Activated CD4-positive, CD25-positive, alpha-beta regulatory T cell treated with anti-CD3 and anti-CD28 coated beads, Interleukin-2, amount 50 U/mL, for 72 hours (primary cell): ENCODE measurements at places on chromosomes 7 and 10.

DNA sequence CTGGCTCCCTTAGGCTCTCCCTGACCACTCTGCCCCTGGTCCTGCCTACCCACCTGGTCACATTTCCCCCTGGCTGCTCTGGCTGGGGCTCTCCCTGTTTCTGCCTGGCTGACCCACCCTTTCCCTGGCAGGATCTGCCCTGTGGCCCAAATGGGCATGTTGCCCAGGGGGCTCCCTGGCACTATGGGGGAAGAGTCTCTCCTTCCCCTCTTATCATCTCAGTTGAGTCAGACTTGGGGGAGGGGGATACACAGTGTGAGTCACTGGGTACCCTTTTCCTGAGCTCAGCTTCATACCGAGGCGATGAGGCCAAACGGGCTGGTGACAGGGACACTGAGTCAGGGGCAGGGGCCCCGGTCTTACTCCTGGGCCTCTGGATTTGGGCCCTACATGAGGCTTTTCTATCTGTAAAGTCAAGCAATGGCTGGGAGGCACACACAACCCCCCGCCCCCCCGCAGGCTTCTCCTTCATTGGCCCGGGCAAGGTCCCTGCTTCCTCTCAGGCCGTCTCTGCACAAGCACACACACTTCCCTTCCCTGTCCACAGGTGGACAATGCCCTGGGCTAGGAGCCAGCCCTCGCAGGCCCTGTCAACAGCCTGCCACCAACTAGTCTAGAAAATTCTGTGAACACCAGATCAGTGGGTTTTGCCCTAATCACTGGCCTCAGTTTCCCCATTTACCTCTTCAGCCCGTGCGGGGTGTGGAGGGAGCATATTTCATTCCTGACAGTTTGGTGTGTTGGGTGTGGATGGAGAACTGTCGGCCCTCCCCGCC lies 627 bp upstream of the FLNC start:
- no peak for DNase-seq

DNA sequence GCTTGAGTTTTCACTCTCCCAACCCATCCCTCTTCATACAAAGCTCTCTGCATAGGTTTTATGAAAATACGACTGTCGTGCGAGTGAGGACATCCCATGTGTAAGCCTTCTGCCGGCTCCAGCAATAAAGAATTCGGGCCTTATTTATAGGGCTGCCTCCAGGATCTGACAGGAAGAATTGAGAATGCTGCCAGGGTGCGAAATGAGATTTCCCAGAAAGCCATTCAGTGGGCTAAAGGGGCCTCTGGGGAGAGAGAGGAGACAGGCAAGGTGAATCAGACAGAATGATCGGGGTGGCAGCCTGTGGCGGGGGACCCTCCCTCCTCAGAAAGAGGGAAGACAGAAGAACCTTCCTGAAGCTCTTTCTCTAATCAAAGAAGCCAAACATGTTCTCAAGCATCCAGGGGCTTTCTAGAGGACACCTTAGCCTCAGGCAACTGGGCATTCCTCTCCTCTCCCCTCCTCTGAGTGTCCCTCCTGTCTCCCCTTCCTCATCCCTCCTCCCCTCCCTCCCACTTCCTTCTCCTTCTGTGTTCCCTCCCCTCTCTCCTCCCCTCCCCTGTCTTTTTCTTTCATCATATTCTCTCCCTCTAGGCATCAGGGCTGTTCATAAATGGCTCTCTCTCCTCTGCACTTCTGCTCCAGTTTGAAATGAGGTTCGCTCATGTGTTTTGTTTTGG lies 410.9 kb downstream of the TYW1 start:
- DNase-seq = no peak

DNA sequence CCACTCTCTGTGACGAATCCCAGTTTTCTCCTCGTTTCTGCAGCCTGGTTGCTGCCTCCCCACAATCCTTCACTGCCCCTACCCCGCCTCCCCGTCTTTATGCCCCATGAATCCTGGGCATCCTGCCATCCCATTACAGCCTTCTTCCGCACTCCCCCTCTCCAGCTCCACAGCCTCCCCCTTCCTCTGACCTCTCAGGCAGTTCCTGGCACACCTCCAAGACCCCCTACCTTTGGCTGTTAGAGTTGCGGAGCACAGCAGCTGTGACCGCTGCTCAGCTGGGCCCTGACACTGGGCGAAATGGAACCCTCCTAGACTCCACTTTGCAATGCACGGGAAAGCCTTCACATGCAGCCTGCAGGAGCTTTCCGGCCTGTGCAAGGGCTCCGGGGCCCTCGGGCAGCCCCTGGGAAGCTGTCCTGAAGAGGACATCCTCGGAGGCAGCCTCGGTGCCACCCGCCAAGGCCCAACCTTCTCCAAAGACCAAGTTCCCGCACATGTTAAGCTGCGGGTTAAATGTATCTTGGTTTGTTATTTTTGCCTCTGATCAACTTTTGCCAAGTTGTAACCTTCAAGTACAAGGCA lies 400.7 kb upstream of the MKI67 start:
- no peak for DNase-seq

- no peak for DNase-seq
Observed at GRCh38 chr7:87129332-87129731, 22.9 kb upstream of the DMTF1 start.

- no peak for DNase-seq
Observed at GRCh38 chr7:136950331-136950730, 81.9 kb downstream of the CHRM2 start.

- DNase-seq = no peak
Observed at GRCh38 chr7:155653803-155654202, 9.3 kb downstream of the RBM33 start.

- no peak for DNase-seq
Observed at GRCh38 chr7:66419210-66419609, 209.5 kb upstream of the KCTD7 start.

DNA sequence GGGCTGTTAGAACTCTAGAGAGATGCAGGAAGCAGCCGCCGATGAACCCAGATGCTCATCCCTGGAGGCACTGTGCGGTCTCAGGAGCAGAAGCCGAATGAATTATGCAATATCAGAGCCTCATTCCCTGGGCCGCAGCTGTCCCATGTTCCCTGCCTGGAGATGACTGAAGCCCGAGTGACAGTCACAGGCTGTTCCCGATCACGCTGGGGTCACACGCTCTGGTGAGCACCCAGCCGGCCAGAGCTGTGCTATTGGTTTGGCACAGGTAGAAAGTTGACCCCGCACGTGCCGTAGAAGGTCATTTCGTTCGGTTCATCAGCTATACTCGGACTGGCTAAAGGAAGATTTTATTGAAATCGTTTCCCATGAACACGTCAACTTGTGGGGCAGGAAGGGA lies 140.5 kb upstream of the SH2B2 start:
- DNase-seq = no peak
